ENCODE measurements at places on chromosomes 4 and X.

- no peak for DNase-seq
These were observed 18.8 kb upstream of the RPS6KA3 start for GRCh38 chrX:20285511-20285910.

DNA sequence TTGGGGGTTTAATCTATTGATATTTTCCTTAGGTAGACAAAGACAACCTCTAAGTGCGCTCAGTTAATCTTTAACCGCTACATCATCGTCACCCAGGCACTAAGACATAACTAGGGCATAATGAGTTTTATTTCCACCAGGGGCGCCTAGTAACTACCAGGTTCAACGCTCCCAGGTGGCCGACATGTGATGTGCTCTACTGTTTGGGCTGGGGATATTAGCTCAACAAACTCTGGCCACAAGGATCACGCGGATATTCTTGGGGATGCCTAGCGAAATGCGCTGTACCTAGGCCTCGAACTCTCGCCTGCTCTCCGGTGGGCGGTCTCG is 915 bp upstream of the RAB33B start:
- peak; percentile 60 for DNase-seq

DNA sequence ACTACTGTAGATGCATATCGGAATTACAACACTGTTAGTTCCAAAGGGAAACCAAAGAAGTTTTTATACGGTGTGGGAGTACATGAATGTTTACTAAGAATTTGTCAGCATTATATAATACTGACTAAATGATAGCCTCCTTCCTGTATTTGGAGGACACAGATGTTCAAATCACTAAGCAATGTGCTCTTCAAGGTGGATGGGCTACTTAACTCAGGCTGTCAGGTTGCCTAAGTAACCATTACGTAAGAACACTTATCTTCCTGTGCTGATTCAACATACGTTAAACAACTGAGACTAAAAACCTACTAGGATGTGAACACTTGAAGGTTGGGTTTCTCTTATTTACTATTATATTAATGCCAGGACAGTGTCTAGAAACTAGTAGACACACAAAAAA is 81.9 kb upstream of the HPGD start:
- no peak for DNase-seq

DNA sequence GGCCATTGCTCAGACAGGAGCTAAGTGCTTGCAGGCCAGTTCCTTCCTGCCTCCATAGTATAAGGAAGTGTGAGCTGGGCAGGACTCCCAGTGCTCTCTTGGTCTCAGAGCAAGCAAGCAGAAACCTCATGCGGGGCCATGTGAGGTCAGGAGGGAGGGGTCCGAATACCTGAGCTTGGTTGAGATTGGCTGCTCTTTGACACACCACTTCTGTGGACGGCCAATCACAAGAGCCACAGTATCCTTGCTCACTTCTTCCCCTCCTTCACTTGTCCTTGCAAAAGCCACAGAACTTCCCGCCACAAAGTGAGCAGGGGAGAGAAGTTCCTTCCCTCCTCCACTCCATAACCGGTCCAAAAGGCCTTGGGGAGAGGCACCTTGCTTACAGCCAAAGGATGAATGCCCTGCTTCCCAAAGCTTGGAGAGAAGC is 56.7 kb downstream of the PRPS1 start:
- DNase-seq = peak; percentile 18

GRCh38 chrX:110251961-110252360 is 65.9 kb downstream of the AMMECR1 start:
- DNase-seq = no peak

DNA sequence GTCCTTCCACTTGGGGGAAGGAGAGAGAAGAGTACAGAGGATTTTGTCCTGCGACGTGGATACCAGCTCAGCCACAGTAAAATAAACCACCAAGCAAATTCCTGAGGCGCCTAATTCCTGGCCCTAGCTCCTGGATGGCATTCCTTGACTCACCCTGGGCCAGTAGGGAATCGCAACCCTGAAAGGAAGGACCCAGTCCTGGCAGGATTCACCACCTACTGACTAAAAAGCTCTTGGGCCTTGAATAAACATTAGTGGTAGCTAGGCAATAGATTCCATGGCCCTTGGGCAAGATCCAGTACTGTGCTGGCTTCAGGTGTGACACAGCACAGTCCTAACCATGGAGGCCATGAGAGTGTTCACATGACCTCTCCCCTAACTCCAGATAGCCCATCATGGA is 45.6 kb downstream of the GABRA3 start:
- no peak for DNase-seq

- DNase-seq = no peak
These were observed 191.4 kb downstream of the PPP3CA start for GRCh38 chr4:101155945-101156344.

GRCh38 chr4:125235971-125236370 is 78.8 kb upstream of the FAT4 start:
- DNase-seq = no peak

DNA sequence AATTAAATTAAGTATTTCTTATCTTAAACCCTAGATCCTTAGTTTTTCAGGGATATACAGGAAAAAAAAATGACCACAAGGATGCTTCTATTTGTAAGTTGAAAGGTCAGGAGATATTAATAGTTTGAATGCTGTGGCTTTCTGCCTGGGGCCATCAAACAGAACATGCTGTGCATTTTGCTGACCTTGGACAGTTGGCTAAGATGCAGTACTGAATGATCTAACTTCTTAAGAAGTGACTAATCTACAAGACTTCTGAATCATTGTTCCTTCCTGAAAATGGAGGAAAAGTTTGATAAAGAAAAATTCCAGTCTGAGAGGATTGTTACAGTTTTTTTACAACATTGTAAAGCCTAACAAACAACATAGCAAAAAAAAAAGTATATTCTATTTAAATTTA is 237.8 kb upstream of the JADE1 start:
- peak; percentile 93 for DNase-seq

DNA sequence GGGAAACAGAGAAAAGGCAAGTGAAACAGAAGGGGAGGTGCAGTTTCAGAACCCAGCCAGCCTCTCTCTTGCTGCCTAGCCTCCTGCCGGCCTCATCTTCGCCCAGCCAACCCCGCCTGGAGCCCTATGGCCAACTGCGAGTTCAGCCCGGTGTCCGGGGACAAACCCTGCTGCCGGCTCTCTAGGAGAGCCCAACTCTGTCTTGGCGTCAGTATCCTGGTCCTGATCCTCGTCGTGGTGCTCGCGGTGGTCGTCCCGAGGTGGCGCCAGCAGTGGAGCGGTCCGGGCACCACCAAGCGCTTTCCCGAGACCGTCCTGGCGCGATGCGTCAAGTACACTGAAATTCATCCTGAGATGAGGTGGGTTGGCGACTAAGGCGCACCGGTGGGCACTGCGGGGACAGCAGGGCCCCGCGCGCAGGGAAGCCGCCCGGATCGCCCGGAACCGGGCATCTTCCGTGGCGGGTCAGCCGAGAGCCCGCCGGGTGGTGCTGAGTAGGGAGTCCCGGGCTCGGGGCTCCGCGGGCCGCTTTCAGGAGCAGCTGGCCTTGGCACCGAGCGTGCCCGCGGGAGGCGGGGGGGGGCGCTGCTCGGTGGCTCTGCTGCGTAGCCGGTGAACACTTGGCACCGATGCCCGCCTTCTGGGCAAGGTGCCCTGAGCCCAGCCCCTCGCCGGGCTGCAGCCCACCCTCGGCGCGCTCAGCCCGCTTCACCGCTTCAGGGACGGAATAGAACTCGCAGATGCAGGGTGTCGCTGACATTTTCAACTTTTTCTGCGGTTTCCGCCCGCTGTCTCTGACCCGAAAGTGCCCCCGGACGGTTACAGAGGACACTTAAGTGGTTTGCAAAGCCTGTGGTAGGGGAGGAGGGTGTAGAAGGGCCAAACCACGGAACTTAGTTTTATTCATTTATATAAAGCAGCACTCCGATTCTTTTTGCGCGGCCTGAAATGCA is at the start of gene CD38:
TSS of gene CD38 (plus strand) at position 40 of the 953 bp plus-strand sequence. CDS start at position 127, 87 bp downstream.
- no peak for DNase-seq

GRCh38 chrX:86348669-86349068 is 200.4 kb downstream of the DACH2 start:
- no peak for DNase-seq

DNA sequence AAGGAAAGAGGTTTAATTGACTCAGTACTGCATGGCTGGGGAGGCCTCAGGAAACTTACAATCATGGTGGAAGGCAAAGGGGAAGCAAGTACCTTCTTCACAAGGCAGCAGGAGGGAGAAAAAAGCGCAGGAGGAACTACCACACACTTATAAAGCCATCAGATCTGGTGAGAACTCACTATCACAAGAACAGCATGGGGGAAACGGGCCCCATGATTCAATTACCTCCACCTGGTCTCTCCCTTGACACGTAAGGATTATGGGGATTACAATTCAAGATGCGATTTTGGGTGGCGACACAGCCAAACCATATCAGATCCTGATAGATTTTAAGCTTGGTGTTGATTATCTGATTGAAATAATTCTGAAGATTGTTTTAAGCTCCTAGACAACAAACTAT is 218.7 kb downstream of the CBR4 start:
- DNase-seq = no peak

GRCh38 chr4:182062936-182063335 is 180.3 kb upstream of the TENM3 start:
- peak; percentile 4 for DNase-seq

DNA sequence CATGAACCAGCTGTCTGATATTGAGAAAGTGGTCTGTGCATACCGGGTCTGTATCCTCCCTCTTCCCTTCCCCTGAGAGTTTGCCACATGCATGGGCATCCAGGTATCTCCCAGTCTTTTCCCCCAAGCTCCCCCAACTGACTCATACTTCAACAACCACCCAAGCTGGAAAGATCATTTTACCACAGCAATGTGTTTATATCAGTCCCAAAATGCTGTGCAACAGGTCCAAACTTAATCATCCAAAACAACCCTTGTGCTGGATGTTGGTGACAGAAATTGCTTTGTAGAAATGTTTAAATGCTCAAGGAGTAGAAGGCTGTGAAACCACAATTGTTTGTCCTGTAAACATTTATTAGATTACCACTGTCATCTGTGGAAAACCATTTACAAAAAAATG is 286.8 kb upstream of the KLF3 start:
- DNase-seq = no peak

DNA sequence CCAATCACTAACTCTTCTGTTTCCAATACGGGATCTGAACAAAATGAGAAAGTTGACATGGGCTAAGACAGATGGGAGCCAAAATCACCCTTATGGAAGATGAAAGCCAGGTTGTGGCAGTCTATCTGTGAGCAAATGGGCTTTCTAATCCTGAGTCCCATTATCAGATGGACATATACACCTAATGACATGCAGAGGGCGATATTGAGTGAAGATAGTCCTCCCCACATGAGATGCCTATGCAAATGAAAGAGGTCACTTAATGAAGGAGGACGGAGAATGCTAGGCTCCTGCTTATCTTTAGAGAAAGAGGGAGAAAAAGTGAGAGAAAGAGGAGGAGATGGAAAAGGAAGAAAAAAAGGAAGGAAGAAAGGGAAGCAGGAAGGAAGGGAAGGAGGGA is 547.5 kb downstream of the NLGN4X start:
- peak; percentile 2 for DNase-seq

- no peak for DNase-seq
These were observed 80.9 kb upstream of the PLAC1 start for GRCh38 chrX:134738986-134739740.

DNA sequence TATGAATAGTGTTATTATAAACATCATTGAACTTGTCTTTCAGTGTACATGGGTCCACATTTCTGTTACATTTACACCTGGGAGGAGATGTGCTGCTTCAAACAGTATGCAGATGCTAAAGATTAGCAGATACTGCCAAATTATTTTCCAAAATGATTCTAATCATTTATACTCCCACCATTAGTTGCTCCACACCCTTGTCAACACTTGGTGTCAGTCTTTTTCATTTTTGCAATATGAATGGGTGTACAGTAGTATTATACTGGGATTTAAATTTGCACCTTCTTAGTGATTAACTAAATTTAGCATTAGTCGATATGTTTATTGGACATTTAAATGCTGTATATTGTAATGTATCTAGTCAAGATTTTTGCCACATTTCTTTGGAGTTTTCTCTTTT is 131.6 kb upstream of the GRID2 start:
- DNase-seq = no peak

DNA sequence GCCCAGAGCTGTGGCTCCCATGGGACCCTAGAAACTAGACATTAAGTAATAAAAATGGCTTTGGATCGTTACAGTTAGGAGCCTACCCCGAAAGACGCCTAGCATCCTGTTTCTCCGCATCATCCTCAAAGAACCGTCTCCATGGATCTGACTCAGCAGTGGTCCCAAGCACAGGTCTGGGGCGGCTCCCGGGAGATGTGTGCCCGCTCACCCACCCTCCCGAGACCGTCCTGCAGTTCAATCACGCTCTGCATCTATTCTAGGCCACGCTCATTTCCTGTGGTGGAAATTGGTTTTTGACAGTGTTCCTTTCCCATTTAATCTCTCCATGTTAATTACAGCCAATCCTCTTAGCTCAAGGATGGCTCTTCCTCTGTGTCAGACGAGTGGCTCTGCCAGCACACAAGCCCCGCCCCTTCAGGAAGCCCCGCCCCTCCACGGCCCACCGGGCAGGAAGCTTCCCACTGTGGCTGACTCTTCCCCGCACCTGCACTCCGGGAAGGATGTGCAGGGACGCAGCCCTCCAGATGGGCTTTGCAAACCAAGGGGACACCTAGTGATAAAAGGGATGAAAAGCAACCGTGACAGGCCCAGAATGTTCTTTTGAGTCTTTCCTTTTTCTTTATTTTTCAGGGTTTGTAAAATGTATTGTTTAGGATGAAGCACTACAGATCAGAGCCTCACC is 34.5 kb upstream of the HELT start:
- DNase-seq = peak; percentile 28

GRCh38 chrX:47228550-47229270 is 4.1 kb upstream of the USP11 start:
- DNase-seq = no peak

DNA sequence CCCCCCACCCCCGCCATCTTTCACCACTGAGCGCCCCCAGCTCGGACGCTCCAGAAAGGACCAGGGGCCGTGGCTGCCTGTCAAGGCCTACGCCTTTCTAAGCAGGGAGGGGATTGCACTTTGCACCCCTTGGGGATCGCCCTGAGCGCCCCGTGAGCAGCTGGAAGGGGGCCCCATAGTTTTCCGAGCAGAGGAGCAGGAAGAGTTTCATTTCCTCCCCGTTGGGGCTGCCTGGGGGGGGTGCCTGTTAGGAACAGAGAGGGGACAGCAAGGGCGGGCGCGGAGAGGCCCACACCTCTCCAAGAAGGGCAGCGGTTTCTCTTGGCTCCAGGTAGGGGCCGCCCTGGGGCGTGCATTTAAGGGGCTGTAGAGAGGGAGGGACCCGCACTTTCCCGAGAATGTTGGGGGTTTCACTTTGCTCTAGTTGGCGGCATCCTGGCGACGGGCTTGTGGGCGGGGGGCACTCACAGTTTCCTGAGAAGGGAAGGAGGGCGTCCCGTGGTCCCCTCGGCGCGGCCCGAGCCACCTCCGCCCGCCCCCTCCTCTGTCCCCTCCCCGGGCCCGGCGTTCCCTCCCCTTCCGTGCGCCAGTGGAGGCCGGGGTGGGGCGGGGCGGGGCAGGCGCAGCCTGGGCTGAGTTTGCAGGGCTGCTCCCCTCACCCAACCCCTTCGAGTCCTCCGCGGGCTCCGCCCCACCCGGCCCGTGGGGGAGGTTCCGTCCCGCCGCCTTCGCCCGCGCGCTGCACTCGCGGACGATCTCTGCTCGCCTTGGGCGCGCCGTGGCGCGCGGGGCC is 82.3 kb upstream of the CD99 start:
- peak; percentile 61 for DNase-seq

GRCh38 chr4:15455290-15455689 is 14.4 kb upstream of the CC2D2A start:
- no peak for DNase-seq

- no peak for DNase-seq
These were observed 31.4 kb upstream of the PJA1 start for GRCh38 chrX:69196666-69197065.

Data from kidney capillary endothelial cell (primary cell).